ENCODE measurements at places on chromosomes 2 and 18.

- DNase-seq, result no peak
Measured at GRCh38 chr2:161417438-161418274, 1.6 kb downstream of the TBR1 start.

DNA sequence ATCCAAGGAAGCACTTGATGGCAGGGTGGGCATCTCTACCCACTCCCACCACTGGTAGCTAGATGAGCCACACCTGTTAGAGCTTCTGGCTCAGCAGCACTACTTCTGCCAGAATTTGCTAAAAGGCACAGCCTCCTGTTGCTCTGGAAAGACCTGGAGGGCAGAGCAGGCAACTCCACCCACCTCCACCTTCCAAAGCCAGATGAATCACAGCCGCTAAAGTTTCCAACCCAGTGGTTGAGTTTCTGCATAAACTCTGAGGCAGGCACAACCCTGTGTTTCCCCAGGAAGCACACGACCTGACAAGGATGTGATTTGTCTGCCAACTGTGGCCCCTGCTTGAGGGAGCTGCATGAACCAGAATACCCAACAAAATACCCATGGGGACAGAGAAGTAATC lies 111.6 kb upstream of the GCFC2 start:
- no peak for DNase-seq

- DNase-seq, result no peak
Measured at GRCh38 chr2:133457861-133458260, 110.4 kb downstream of the NCKAP5 start.

- no peak for DNase-seq
Measured at GRCh38 chr2:45210462-45211195, 201.4 kb upstream of the SIX2 start.

DNA sequence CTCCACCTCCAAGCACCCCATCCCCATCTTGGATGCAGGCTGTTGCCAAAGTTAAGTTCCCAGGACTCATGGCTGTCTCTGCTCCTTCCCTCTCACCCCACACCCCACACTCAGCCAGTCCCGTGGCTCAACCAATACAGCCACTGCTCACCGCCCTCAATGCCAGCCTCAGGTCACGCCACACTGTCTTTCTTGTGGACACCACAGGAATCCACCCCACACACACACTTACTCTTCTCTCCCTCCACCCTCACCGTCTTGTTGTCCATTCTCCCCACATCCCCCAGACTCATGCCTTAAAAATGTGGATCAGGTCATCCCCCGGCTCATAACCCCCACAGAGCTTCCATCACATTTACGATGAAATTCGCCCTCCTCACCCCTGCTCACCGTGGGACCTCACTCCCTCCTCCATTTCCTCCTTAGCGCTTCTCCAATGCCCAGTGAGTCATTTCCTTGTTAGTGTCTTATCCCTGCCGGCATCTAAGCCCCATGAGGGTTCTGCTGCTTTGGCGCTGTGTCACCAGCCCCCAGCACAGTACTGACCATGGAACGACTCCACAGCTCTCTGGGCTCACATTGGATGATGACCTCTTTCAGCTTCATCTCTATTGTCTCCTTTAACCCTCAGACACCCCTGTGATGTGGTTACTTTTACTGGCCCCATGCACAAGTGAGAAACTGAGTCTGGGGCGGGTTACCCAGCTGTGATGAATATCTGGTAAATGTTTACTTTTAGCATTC lies 13.8 kb downstream of the MLPH start:
- no peak for DNase-seq

DNA sequence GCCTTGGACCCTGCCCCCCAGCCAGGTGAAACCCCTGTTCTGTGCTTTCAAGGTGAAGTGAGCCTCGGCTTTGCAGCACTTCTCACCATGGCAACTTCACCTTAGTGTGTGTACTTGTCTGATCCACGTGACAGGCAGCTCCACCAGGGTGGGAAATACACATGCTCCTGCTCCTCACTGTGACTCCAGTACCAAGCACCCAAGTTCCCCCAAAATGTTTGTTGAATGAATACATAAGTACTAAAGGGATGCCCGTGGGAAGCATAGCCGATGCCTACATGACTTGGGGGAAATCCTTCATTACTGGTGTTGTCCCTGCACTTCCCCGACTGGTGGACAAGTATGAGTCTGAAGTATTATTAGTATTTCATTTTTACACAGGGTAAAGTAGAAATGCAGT lies 41.8 kb upstream of the GBX2 start:
- no peak for DNase-seq

GRCh38 chr2:160427629-160428404 lies 65.8 kb downstream of the RBMS1 start:
- no peak for DNase-seq

DNA sequence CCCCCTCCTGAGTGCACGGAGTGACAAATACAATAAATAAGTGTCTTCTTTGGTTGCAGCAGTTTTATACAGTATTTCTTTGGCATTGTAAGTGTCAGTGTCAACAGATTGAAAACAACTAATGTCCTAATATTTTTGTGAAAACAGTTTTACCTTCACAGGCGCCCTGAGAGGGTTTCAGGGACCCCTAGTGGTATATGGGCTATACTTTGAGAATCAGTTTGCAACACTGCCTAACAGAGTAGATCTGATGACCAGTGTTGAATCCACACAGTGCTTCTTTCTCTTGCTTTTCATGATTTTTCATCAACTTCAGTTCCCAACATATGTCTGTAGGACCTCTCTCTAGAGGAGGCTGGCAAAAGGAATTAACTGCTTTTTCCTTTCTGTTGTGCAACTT lies 162.2 kb downstream of the PRPF40A start:
- no peak for DNase-seq

DNA sequence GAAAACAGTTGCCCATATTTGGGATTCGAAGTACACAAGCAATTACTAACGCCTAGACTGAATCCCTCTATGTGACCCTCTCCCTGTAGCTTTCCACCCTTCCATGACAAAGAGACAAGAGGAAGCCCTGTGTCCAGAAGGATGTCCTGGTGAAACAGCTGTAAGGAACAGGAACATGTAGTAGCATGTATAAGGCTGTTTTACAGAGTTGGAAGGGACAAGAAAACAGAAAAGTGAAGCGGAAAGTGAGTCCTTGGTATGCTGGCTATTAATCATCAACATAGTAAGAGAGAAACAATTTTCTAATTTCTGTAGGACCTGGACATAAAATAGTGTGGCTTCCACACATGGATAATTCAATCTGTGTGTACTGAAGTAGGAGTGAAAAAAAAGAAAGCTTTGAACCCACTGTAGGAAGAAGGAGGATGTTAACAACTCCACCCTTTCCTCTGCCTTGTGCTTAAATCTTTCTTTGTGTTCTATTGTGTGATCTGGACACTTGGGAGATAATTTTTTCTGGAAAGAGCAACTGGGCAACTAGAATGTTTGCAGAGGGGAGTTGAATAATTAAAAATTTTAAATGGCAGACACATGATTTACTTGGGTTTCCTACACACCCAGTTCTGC lies 162.3 kb upstream of the ZSWIM2 start:
- no peak for DNase-seq

DNA sequence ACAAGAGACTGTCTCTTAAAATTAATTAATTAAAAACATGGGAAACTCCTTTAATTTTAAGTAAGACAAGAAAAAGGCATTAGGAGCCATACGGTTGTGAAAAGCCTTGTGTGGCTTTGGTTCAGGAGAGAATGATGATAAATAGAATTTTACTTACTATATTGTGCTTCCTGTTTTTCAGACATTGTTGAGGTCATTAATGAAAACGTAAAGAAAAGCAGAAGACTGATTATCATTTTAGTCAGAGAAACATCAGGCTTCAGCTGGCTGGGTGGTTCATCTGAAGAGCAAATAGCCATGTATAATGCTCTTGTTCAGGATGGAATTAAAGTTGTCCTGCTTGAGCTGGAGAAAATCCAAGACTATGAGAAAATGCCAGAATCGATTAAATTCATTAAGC lies 10.7 kb upstream of the IL1RL2 start:
- no peak for DNase-seq

- DNase-seq, result no peak
Measured at GRCh38 chr2:174493549-174494331, 6.9 kb upstream of the GPR155 start.

- no peak for DNase-seq
Measured at GRCh38 chr2:1731447-1731962, 12.8 kb downstream of the PXDN start.
